Muscle of arm (tissue), 14 donors: ENCODE measurements at places on chromosomes 7 and 10. TPM values are rescaled to one million over a fixed set of nuclear protein-coding genes. Genes with fewer than 3 reads are reported as not detected.

DNA sequence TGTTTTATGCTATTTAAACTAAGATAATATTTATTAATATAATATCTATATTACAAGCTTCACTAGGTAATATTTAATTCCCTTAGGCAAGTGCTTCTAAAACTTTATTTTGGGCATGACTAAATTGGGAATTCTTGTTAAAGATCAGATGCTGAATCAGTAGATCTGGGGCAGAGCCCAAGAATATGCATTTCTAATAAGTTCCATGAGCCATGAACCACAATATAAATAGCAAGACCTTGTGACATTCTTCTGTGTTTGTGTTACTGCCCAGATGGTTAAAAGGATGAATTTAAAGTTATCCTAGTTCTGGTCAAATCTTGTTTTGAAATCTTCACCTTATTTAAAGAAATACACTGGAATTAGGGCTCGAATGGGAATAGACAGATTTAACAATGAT lies 258.4 kb upstream of the CACNA2D1 start:
- no peak for DNase-seq

DNA sequence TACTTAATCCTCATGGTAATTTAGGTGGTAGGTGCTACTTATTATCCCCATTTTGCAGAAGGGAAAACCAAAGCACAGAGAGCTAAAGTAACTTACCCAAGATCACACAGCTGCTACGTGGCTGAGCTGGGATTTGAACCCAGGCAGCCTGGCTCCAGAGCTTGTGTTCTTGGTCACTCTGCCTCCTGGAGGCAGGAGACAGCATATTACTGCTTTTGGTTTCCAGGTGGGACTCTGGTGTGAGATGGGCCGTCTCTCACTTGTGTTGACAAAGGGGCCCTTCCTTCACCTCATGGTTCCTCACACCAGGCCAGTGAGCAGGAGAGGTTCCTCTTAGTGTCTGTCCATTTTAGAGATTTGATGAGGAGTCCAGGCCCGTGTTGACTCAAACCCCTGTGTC lies 79.8 kb upstream of the PPIF start:
- DNase-seq: no peak

- peak; percentile 12 for DNase-seq
Observed at GRCh38 chr10:34346516-34347100, 468.5 kb downstream of the PARD3 start.

Gene PNLIP
- polyA plus RNA-seq: not detected

GRCh38 chr10:26829810-26830515 lies 30.8 kb downstream of the ABI1 start:
- DNase-seq: no peak

- DNase-seq: no peak
Observed at GRCh38 chr7:13014011-13014410, 326.6 kb downstream of the ARL4A start.

Gene PNLIPRP2
- polyA plus RNA-seq: 0.41 TPM

DNA sequence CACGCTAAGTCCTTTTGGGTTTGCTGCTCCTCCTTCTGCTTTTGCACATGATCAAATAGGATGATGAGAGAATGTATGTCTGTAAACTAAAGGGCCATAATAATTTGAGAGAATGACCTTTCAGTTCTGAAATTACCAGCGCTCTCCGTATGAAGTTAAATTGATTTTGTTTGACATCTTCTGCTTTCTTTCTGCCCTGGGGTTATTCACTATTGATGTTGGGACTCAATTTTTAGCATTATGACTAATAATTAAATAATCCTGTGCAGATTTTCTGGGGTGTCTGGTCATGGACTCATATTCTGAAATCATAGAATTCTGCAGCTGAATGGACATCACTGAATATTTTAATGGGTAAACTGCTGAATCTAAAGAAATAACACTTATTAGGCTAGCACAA lies 423.2 kb downstream of the POM121L12 start:
- DNase-seq: no peak

Gene KCND2
- 0.90 TPM for polyA plus RNA-seq
